Progenitor cell of endocrine pancreas (in vitro differentiated cells): ENCODE measurements at places on chromosomes 5 and 9. TPM values are rescaled to one million over a fixed set of nuclear protein-coding genes. Genes with fewer than 3 reads are reported as not detected.

The TMEM215 gene
- not detected in 2 replicates for total RNA-seq

The GPR150 gene
- total RNA-seq = not detected in 2 replicates

DNA sequence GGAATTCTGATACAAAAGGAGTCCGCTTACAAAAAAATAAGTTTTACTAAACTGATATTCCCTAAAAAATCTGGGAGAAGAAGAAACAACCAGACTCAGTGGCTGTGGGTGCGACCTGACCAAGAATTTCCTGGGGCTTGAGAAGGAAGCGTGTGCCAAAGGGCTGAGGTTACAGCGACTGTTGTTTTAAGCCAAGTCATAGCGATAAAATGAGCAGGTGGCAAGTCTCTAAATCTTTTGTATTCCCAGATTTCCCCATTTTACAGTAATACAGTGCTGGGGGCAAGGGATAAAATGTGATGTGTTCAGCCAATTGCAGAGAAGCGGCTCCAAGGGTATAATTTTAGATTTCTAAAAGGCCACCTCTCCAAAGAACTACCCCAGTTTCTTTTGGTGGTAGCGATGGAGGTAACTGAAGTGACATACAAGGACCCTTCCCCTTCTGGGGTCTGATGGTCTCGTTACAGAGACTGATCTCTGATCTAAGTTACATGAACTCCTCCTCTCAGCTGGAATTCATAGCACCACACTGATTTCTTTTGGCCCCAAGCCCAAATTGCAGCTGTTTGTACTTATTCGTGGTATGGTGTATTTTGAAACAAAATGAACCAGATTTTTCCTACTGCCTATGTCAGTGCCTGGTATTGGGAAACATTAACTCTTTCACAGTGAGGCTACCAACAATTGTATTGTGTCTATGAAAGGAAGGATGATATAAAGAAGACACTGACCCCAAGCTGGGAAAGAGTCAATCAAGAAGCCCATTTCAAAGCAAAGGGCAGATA, 41.6 kb downstream of the LPAR1 start:
- no peak for DNase-seq

DNA sequence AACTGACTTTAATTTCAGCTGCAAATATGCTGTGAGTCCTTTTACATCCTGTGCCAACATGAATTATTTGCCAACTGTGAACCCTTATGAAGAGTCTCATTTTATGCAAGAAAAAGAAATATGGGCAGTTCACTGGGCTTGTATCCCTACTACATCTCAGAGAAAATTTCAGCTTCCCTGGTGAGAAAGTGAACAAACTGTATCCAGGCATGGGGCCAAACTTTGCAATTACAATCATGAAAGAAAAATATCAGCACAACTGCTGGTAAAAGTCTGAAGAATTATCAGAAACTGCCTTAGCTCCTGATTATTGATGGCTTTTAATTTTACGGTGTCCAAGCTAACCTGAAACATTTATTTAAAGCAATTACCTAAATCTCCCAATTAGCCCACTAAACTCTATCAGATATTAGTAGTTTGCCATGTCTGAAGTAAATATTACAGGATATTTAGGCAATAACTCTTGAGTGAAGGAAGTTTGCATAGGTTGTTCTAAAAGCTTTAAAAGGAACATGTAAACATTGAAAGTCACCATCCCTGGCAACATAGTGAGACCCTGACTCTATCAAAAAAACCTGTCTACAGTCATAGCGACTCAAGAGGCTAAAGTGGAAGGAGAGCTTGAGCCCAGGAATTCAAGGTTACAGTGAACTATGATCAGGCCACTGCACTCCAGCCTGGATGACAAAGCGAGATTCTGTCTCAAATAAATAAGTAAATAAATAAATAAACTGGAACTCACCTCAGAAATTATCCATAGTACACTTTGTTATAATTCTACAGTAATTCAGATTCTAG, 83.9 kb upstream of the HCN1 start:
- no peak for DNase-seq

DNA sequence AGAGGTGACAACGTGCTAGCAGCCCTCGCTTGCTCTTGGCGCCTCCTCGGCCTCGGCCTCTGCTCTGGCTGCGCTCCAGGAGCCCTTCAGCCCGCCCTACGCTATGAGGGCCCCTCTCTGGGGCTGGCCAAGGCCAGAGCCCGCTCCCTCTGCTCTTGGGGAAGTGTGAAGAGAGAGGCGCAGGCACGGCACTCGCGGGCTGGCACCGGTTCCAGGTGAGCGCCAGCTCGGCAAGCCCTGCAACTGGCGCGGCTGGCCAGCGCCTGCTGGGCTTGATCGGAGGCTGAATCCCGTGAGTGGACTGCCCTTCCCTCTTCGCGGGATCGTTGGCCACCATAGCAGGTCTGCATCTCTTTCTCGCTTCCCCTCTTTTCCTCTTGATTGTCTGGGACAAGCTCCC, 298.0 kb upstream of the PTPRD start:
- no peak for DNase-seq

DNA sequence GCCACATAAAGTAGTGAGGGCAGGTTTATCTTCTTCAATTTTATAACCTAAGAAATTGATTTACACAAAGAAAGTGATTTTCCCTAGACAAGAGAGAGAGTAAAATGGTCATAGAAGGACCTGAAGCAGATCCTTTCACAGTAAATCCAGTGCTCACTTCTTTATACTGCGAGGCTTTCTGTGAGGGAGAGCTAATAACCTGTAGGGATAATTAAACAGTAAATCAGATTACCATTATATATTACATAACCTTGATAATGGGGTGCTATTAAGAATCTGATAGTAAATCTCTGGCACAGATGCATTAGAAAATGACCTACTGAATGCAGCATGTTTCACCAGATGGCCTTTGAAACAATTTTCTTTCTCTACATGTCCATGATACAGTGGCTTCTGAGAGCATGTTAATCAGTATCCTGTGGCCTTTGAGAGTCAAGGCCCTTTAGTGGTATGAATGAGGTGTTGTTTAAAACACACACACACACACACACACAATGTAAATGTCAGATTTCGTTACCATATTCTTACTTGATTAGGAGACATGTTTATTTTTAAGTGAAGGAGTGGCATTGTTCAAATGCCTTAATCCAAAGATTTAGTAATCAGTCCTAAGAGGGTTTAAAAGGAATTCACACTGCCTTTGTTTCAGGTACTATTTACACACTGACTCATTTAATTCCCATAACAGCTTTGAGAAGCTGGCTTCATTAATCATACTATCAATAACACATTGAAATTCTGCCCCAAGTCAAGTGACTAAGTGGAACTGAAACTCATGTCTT, 124.7 kb downstream of the ALDH1A1 start:
- DNase-seq = no peak

- DNase-seq = no peak
These were observed 111.1 kb upstream of the FBXL7 start for GRCh38 chr5:15388866-15389265.

DNA sequence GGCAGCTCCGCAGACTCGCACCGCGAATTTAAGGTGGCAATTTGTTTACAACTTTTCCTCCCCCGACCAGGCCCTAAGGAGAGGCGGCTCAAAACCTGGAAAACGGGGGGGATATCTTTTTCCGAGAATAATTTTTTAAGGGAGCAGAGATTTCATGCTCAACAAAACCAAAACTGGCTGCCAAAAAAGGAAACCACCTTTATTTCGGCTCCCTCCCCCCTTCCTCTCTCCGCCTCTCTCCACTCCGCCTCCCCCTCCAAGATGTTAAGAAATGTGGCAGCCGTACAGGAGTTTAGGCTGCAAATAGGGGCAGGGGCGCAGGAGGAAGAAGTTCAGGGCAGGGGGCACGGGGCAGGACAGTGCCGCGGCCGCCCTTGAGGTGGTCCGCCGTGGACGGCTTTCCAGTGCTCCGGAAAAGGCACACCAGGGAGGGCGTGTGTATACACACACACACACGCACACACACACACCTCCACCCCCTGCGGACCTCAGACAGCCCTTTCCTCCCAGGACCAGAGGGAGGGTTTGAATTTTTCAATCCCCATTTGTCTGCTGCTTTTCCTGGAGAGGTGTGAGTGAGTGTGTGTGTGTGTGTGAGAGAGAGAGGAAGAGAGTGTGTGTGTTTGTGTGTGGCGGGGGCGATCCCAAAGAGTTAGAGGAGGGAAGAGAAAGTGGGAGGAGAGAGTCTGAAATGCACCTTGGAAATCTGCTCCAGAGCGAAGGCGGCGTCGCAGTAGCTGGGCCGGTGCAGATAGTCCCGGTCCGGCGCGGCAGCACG, 9.1 kb downstream of the PTCH1 start:
- no peak for DNase-seq

DNA sequence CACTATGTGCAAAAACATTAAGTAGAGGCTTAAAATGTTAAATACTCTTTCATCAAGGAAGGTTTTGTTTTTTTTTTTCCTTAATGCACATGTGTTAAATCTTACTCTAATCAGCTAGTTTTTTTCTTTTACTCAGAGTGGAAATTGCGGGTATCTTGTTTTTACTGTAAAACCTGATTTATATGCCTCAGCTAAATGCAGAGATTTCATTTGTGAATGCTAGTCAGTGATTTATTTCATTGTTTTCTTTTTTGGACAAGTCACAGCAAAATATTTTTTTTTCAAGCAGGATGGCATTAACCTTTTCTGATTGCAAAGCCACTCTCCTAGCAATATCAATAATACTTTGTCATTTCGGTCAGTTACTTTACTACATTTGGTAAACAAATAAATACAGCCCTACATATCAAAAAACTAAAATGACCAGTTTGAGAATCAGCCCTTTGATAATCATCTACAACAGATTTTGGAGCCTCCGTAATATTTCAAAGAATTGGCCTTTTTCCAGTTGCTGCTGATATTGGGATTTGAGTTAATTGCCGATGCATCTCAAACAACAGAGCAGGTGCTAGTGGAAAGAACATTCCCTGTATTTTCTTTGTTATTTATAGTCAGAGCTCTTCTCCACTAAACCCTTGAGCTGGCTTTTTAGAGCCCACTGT, 579.2 kb upstream of the ZNF608 start:
- no peak for DNase-seq

DNA sequence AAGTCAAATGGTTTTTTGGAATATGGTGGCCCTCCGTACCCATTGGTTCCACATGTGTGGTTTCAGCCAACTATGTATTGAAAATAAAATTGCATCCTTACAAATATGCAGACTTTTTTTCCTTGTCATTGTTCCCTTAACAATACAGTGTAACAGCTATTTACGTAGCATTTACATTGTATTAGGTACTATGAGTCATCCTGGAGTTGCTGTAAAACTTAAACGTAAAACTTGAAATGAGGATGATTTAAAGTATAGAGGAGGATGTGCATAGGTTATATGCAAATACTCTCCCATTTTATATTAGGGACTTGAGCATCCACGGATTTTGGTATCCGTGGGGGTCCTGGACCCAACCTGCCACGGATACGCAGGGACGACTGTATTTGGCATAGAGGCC, 16.3 kb downstream of the SDHA start:
- DNase-seq = no peak

DNA sequence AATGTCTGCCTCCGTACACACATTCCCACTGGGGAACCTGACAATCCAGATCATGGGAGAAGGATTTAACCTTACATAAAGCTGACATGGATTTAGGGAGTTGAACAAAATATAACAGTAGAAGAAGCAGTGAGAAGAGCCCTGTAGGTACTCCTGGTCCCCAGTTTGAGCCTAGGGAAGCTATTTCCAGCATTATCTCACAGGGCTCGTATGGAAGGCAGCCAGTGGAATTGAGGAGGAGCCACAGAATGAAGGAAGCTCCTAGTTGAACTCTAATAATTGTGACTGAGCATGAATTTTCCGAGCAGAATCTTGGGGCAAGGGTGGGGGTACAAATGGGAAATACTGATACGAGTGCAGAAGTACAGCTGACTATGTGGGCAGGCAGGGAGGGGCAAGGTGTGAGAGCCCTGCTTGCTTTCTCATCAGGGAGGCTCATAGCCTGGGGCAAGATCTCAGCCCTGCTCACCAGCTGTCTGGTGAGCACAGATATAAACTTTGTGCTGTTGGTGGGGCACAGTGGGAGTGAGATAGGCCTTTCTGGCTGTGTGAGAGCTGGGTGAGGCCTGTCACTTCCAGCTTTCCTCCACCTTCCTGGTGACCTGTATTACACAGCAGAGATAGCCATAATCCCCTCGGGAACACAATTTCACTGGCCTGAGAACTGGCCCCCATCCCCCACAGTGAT, 290.7 kb upstream of the IL12B start:
- no peak for DNase-seq
